ENCODE measurements at places on chromosomes 5 and 9. TPM values are rescaled to one million over a fixed set of nuclear protein-coding genes. Genes with fewer than 3 reads are reported as not detected.

Gene LCP2
- 0.50 TPM for total RNA-seq

Gene DBH
- total RNA-seq: not detected

Gene RAB14
- total RNA-seq: 20.4 TPM

Gene FAM153A
- 1.4 TPM for total RNA-seq

Gene PCDHB9
- total RNA-seq: not detected

Gene CCNJL
- 13.8 TPM for total RNA-seq

Gene GFI1B
- total RNA-seq: not detected

Gene CTXN3
- total RNA-seq: not detected

Gene C9orf43
- 0.20 TPM for total RNA-seq

Gene ZNF366
- total RNA-seq: not detected

GRCh38 chr5:133398646-133399101 lies 213.7 kb downstream of the FSTL4 start:
- DNase-seq: no peak

DNA sequence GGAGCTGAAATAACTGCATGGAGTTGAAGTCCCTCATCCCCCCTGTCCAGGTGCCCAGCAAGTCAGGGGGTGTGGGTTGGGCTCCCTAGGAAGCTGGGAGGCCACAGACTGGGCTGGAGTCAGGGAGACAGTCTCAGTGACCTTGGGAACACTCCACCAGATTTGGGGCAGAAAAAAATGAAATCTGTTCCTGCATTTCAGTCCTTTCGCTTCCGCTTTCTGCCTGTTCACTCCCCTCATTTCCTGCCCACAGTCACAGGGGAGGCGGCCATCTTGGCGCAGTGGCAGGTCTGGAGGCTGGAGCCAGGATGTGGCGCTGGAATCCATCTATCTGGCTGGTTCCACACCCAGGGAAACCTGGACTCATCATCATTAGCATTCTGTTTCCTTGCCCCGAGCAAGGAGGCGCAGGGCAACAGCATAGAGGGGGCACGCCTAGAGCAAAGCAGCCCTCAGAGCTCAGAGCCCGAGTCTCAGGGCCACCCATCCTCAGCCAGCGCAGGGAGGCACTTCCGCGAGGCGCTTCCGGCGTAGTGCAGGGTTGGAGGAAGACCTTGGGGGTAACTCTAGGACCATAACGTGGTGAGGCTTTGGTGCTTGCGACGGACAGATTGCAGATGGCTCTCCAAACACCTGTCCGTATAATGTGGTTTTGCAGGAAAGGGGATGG lies 86.2 kb upstream of the HSPA9 start:
- DNase-seq: no peak

DNA sequence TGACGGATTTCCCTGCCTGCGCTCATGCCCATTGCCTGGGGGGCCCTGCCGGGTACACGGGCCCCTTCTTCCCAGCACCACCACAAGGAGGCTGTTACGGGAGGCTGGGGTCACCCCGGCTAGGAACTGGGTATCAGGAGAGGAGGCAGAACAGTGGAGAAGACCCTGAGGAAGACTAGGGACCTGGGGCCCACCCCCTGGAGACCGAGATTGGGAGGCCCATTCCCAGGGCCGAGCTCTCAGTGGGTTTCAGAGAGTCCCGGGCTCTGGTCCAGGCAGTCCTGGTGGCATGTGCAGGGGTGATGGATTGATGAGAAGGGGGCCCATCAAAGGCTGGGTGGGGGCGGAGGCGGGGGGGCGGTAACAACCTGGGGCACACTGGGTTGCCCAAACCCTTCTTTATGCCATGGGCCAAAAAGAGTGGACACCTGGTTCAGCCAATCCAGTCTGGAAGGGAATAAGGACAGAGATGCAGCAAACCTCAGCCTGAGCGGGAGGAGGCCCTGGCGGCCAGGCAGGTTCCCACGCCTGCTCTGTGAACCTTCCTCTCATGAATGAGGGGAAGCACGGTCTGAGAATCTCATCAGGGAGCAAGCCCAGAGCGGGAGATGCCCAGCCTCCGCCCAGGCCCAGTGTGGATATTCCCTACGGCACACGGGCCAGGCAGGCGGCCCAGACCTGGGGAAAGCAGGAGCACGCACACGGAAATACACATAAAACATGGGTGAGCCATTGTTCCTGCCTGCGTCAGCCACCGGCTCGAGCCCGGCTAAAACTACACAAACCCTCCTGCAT lies 785 bp upstream of the P4HA2 start:
- DNase-seq: no peak

GRCh38 chr9:92631452-92632343 lies 38.2 kb downstream of the IPPK start:
- DNase-seq: no peak

DNA sequence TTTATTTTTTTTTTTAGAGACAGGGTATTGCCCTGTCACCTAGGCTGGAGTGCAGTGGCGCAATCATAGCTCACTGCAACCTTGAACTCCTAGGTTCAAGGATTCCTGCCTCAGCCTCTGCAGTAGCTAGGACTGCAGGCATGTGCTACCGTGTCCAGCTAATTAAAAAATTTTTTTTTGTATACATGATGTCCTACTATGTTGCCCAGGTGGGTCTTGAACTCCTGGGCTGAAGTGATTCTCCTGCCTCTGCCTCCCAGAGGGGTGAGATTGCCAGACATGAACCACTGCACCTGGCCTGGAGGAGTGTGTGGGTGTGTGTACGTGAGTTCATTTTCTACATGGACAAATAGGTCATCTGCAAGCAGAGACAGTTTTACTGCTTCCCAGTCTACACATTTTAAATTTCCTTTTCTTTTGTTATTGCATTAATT lies 33.8 kb downstream of the JMY start:
- no peak for DNase-seq

GRCh38 chr9:127506814-127507750 lies 55.8 kb downstream of the LRSAM1 start:
- peak; percentile 76 for DNase-seq

DNA sequence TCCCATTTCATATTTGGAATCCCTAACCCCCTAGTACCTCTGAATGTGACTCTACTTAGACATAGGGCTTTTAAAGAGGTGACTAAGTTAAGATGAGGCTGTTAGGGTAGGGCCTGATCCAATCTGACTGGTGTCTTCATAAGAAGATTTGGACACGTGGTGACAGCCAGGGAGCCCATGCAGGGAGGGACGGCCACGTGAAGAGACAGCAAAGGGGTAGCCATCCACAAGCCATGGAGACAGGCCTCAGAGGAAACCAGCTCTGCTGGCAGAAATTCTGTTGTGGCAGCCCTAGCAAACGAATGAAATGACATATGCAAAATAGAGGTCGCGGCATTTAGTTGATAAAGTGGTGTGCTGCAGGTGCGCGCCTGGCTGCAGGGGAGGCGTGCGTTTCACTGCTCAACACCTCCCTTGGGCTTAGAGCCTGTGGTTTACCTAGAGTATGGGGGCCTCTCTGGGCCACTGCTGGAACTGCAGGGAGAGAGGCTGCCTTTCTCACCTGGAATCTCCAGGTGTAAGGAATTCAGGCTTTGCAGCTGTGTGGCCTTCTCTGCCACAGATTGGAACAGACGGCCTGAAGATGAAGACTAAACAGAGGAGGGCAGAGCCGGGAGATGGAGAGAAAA lies 7.1 kb upstream of the AFAP1L1 start:
- DNase-seq: no peak

DNA sequence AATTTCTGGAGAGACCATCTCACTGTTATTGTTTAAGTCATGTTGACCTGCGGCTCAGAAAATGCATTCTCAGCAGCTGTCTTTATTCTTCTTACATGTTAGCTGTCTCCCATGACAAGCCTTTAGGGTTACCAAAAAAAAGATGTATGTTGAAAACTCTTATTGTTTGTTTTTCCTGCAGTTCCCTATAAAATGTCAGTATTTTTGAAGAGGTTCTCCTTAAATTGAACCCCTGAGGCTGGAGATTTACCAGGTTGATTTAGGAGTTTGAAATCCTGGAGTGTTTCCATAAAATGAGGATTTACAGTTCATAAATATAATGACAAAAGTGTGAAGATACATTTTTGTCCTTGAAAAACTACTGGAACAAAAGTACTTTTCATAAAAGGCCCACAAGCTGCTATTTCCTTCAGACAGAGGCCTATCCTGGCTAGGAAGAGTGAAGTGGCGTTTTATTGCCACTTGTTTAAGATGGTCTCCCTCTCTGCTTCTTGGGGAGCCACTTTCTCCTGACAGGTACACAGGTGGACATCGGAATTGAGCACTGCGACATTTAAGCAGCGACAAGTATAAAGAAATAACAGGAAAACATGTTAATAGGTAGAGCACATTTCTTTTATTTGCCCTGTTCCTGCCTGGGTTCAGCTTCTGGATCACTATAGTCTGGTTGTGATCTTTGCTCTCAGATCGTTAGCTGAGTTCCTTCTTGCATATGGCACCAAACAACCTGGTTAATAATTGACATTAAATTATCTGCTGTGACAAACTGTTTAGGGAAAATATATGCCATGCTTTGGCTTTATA lies 344.8 kb upstream of the RPS23 start:
- no peak for DNase-seq

DNA sequence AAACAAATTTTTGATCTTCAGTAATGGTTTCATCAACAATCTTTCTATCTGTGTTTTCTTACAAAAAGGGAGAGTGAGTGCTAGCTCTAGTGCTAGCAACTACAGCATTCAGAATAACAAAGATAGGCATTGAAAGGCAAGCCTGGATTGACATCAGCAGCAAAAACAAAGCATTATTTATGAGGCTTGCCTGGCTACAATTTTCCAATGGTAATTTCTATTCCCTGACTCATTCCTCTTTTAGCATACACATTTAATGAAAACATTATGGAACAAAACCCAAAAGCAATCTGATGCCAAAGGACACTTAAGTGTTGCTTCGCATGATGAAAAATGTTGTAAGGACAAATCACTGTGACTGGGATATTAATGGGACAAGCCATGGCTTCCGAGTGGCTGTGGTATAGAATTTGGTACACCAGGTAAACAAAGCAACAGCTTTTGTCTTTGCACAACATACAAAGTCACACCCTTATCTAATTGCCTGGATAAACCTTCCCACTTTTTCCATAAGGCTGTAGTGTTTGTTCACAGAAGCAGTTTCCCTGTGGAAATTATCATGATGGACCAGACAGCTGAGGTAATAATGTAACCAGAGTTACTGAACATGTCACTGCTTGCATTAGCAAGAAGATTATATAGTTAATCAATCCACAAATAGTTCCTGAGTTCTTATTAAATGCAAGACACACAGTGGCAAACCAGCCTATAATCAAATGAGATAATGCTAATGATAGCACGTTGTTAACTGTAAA lies 179.8 kb upstream of the EDIL3 start:
- peak; percentile 4 for DNase-seq

GRCh38 chr9:14165376-14166035 lies 148.4 kb downstream of the NFIB start:
- no peak for DNase-seq

- no peak for DNase-seq
These were observed 96.3 kb downstream of the CD180 start for GRCh38 chr5:67100301-67100700.

DNA sequence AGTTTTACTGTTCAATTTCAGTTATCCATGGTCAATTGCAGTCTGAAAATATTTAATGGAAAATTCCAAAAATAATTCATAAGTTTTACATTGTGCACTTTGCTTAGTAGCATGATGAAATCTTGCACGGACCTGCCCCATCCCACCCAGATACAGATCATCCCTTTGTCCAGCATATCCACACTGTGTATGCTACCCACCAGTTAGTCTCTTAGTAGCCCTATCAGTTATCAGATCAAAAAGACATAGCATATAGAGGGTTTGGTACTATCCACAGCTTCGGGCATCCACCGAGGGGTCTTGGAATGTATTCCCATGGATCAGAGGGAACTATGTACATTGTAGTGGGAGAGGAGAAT lies 97.7 kb downstream of the SLC44A1 start:
- DNase-seq: no peak
